ENCODE measurements at places on chromosomes 3 and 15.

GRCh38 chr3:28218071-28218916, 23.1 kb upstream of the CMC1 start:
- no peak for DNase-seq

- DNase-seq: no peak
Measured at GRCh38 chr15:27707257-27707656, 391.9 kb downstream of the OCA2 start.

GRCh38 chr3:81955878-81956277, 194.4 kb upstream of the GBE1 start:
- no peak for DNase-seq

- DNase-seq: no peak
Measured at GRCh38 chr3:119297169-119297568, 3.0 kb downstream of the ARHGAP31 start.

GRCh38 chr15:66684136-66684681, 17.8 kb upstream of the SMAD6 start:
- DNase-seq: no peak

GRCh38 chr15:41689083-41689482, 28.9 kb downstream of the MGA start:
- no peak for DNase-seq

GRCh38 chr3:195015021-195015420, 255.9 kb downstream of the XXYLT1 start:
- no peak for DNase-seq

- DNase-seq: no peak
Measured at GRCh38 chr15:87038404-87038803, 958.7 kb downstream of the AGBL1 start.

DNA sequence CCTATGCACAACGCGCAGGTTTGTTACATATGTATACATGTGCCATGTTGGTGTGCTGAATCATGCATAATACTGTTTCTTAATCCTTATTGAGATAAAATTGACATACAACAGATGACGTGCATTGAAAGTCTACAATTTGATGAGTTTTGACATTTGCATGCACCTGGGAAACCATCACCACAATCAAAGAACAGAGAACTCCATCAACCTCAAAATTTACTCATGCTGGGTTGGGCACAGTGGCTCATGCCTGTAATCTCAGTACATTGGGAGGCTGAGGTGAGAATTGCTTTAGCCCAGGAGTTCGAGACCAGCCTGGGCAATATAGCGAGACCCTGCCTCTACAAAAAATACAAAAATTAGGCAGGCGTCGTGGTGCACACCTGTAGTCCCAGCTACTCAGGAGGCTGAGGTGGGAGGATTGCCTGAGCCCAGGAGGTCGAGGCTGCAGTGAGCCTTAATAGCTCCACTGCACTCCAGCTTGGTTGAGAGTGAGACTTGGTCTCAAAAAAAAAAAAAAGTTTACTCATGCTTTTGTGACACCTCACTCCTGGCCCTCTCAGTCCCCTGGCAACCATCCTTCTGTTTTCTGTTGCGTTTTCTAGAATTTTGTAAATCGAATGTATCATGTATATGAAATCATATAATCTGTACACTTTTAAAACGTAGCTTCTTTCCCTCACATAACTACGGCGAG, 56.6 kb downstream of the BHLHE40 start:
- DNase-seq: no peak

DNA sequence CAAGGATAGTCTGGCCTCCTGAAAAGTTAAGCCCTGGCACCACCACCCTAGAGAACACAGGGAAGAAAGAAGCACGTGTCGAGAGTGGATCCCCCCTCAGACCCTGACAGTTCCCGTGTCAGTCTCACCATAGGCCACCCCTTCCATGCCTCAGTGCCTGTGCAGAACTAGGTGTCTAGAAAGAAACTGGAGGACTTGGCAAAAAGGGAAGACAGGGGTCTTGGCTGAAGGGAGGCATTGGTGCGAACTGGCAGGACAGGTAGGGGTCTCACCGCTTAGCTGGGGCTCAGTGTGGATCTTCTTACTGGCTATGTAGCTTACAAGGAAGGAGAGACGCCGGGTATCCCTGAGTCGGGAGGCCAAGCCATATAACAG, 518 bp downstream of the QARS1 start:
- DNase-seq: no peak

DNA sequence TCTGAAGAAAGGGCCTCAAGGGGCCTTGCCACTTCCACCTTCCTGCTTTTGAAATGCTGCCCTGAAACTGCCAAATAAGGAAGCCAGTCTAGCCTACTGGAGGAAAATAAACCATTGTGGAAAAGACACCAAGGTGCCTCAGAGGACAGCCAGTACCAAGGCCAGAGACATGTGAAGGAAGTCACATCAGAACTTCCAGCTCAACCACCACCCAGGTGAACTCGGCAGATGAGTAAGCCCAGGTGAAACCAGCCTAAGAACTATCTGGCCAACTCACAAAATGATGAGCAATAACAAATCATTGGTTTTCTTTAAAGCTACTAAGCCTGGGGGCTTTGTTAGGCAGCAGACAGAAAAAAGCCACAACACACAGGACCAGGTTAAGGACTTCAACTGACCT, 103.0 kb downstream of the MAGI1 start:
- DNase-seq: no peak

DNA sequence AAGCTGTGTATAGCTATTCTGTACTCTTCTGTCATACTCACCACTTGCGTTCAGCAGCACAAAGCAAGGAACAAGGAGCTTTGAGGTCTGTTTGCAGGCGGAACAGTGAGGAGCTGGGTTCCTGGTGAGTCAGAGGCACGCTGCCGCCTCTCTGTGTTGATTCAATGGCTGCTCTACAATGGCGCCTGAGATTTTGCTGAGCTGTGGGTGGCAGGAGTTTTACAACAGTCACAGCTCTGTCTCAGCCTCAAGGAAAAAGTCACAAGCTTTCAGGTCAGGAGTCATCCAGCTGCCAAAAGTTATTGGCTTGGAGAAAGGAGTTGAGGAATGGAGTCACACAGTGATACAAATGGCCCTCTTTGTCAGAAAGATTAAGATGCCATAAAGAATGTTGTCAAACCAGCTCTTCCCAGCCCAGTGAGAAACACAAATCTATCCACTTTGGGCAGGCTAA, 98.1 kb downstream of the SSR3 start:
- DNase-seq: no peak

DNA sequence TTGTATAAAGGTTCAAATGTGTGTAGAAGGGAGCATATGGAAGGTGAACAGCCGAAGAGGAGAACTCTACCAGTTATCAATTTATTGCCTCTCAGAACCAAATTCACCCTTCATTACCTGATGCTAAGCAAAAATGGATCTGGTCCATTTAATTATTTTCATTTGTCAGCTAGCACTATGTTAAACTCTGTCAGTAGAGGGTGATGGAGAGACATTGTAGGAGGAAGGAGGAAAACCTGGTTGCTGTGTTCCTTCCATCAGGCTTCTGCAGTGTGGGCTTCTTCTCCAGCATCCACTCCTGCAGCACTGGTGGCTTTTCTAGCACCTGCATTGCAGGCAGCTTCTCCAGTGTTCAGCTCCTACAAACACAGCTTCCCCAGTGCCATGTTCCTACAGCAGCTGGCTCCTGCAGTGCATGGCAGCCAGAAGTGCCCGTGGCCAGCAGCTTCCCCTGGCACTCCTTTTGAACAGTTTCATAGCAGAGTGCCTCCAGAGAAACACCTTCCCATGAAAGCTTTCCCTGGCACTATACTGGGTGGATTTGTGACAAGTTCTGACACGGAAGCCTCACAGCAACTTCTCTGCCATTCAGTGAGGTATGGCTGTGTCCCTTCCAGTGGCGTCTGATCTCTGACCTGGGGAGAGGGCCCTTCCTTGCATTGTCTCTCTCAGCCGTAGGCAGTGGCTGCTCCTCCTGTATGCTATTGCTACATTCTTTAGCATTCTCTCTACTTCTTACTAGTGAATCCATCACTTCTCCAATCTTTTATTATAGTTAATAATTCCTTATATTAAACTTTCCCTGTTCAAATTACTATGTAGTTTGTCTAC, 14.6 kb upstream of the IL17RD start:
- DNase-seq: peak; percentile 5

- DNase-seq: no peak
Measured at GRCh38 chr15:68249058-68249713, 19.7 kb upstream of the CLN6 start.

DNA sequence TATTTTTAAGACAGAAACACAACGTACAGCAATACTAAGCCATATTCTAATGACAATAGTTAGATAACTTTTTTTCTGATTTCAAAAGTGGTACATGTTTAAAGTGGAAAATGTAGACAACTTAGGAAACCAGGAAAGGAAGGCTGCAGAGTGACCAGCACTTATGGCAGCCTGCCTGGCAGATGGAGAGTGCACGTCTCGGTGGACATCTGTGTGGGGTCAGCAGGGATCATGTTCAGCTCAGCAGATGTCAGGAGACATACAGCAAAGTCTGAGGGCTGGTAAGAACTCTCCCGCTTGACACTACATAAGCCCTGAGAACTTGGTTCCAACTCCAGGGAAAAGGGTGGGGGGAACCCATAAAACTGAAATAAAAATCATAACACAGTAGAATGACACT, 128.6 kb upstream of the ADPGK start:
- no peak for DNase-seq

DNA sequence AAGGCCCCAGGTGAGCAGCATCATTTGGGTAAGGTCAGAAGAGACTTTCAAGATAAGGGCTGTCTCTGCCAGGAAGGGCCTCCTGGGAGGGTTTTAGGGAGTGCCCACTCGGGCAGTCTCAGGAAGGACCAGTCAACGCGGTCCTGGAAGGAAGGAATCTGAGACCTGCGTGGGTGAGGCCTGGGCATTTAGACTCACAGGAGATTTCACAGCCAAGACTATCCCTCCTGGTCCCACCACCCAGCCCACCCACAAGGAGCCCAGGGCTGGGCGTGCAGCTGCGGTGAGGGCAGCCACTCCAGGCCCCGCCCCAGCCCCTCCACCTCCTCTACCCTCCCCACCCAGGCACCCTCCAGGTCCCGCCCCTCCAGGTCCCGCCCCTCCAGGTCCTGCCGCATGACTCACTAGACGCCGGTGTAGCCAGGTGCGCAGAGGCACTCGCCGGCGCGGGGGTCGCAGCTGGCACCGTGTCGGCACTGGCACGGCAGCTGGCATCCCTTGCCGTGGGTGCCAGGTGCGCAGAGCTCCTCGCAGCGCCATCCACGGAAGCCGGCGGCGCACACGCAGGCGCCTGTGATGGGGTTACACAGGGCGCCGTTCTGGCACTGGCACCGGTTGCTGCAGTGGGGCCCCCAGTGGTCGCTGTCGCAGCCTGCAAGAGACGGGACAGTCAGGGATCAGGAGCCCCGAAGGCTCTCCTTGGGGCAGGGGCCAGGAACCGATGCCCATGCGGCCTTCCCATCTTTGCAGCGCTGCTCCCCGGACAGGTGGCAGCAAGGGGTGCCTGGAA, 112.7 kb downstream of the RAB11A start:
- peak; percentile 48 for DNase-seq

DNA sequence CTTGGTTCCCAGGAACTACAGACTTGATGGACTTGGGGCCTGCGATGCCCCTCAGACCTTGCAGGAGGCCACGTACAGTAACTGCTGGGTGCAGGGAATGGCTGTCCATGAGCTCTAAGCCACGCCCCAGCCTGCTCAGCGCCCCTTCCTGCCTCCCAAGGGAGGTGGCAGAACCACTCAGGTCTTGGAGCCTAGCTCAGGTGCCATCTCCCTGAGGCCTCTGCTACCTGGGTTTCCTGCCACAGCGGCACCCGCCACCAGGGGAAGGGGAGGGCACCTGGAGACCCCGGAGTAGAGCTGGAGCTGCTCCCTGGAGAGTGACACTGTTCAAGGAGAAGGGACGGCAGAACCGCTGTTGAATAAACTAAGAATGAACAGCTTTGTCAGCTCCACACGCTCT, 77.8 kb upstream of the RPL32 start:
- no peak for DNase-seq

GRCh38 chr15:58515807-58516206, 84.0 kb downstream of the LIPC start:
- no peak for DNase-seq

- DNase-seq: no peak
Measured at GRCh38 chr3:183534249-183534648, 21.3 kb downstream of the KLHL6 start.

GRCh38 chr3:72171946-72172345, 387.0 kb upstream of the PROK2 start:
- no peak for DNase-seq

DNA sequence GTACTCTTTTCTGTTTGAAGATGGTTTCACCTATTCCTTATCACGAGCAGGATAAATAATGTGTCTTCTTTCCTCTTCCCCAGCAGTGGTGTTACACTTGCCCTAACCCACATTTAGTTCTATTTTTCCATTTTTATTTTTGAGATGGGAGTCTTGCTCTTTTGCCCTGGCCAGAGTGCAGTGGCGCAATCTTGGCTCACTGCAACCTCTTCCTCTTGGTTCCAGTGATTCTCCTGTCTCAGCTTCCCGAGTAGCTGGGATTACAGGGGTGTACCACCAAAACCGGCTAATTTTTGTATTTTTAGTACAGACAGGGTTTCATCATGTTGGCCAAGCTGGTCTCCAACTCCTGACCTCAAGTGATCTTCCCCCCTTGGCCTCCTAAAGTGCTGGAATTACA, 372.4 kb downstream of the FOXP1 start:
- DNase-seq: no peak

DNA sequence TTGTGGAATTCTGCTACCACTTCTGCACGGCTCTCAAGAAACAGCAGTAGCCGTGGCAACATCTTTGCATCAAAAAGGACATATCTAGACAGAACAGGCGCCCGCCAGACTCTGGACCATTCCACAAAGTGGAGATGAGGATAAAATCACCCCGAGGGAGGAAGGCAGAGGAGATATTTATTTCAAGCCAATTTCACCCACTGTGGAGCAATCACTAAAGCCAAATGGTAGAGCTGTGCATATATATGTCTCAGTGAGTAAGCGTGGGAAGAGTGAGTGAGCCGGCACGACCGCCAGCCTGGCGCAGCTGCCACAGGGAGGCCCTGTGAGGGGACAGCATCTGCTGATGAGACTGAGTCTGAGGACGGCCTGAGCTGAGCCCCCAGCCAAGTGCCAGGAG, 111.3 kb downstream of the MEGF11 start:
- no peak for DNase-seq

DNA sequence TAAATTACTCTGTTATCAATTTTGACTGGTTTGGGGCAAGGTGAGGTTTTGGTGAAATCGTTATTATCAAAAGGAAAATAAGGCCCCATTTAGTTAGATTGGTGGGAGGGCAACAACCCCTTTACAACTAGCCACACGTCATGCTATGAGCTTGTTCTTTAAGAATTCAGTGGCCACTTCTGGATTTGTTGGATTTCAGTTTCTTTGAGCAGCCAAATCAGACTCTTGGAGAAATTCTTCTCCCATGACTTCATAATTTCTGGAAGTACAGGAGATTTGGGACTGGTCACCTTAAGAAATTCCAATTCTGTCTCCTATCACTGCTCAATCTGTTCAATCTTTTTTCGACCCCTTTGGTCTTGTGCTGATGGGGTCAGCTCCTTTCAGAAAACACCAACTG, 14.8 kb upstream of the WNT5A start:
- no peak for DNase-seq

Data from NCI-H748 treated with DMSO at 0.1 percent for 48 hours (cell line).